ENCODE measurements at places on chromosomes 3 and 15. TPM values are rescaled to one million over a fixed set of nuclear protein-coding genes. Genes with fewer than 3 reads are reported as not detected.

Gene TMIE
- total RNA-seq, result not detected

Gene CDHR4
- total RNA-seq, result not detected

Gene FETUB
- total RNA-seq, result not detected

Gene HRG
- total RNA-seq, result not detected

Gene C3orf20
- total RNA-seq, result not detected

Gene SKOR1
- 0.19 TPM for total RNA-seq

Gene TIPIN
- total RNA-seq, result 3.6 TPM

Gene RPL39L
- total RNA-seq, result 14.7 TPM

Gene IQCF5
- not detected for total RNA-seq

Gene IMP3
- total RNA-seq, result 115 TPM

Gene CAPN3
- 4.1 TPM for total RNA-seq

Gene AVEN
- total RNA-seq, result 26.0 TPM

Gene AP3B2
- not detected for total RNA-seq

Gene POMGNT2
- 15.3 TPM for total RNA-seq

Gene XCR1
- total RNA-seq, result not detected

Gene SAMMSON
- total RNA-seq, result not detected

Gene ZNF445
- total RNA-seq, result 5.1 TPM

Gene PIK3CB
- total RNA-seq, result 11.9 TPM

Gene ZNF662
- total RNA-seq, result 1.5 TPM

Gene BCL6
- 11.2 TPM for total RNA-seq

Gene AMOTL2
- 125 TPM for total RNA-seq

Gene CSPG5
- 0.48 TPM for total RNA-seq

Gene SYNPR
- total RNA-seq, result not detected

Gene NAALADL2
- 1.3 TPM for total RNA-seq

Measured in glomerular endothelial cell (primary cell).